HFF-Myc (cell line): ENCODE measurements at places on chromosomes 16 and 17.

- no peak for DNase-seq
Measured at GRCh38 chr16:84614968-84615813, 2.7 kb downstream of the COTL1 start.

GRCh38 chr17:5820721-5821456 lies 236.6 kb upstream of the NLRP1 start:
- no peak for DNase-seq

DNA sequence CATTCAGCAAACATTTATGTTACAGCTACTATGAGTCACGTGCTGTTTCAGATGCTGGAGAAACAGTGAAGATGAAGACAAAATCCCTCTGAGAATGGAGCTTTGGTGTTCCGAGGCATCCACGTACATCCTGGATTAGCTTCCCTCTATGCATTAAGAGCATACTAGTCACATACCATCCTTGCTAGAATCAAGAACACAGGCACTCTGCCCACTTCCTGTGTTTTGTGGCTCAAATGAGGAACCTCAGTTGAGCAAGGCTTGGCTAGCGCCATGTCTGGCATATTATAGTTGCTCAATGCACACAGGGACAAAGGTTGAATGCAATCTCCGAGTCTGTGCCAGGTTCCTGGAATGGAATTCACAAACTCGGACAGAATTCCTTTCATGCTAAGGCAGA lies 297.5 kb downstream of the XYLT1 start:
- DNase-seq: no peak

GRCh38 chr16:78288888-78289287 lies 189.4 kb downstream of the WWOX start:
- no peak for DNase-seq

DNA sequence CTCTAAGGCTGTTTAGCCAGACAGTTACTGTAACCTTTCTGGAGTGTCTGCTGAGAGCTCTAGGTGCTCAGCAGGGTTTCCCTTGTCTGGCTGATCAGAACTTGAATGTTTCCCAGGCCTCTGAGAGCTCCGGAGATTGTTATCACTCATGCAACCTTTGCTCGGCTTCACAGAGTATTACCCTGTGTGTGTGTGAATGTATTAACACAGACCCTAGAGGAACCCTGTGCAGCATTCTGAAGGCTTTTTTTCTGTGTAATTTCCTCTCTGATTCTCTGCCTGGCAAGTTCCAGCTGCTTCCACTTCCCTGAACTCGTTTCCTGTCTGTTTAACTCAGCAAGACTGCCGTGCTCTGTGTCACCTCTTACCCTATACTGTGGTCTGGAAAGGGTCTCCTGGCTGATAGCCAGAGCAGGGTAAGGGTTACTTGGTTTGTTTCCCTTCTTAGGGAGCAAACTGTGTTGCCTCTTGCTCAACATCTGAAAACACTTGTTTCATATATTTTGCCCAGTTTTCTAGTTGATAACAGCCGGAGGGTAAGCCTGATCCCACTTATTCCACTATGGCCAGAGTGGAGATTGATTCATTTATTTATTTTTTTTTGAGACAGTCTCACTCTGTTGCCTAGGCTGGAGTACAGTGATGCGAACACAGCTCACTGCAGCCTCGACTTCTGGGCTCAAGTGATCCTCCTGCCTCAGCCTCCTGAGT lies 21.7 kb downstream of the PRMT7 start:
- DNase-seq: no peak

GRCh38 chr16:20136446-20136968 lies 62.8 kb upstream of the GPR139 start:
- DNase-seq: no peak

DNA sequence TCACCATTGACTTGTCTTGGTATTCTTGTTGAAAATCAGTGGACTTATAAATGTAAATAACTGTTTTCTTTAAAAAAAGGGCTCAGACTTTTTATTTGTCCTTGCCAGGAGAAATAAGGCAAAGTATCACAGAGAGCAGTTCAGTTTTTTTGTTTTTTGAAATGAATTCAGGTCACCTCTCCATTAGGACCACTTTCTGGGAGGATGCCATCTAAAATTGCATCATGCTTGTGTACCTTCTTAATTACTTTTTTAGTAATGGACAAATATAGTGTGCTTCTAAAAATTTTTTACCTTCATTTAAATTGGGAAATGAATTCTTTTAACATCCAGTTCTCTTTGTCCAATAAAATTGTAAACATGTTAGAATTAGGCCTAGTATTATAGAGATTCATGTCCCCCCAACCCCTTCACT lies 210.0 kb downstream of the BCAS3 start:
- no peak for DNase-seq

DNA sequence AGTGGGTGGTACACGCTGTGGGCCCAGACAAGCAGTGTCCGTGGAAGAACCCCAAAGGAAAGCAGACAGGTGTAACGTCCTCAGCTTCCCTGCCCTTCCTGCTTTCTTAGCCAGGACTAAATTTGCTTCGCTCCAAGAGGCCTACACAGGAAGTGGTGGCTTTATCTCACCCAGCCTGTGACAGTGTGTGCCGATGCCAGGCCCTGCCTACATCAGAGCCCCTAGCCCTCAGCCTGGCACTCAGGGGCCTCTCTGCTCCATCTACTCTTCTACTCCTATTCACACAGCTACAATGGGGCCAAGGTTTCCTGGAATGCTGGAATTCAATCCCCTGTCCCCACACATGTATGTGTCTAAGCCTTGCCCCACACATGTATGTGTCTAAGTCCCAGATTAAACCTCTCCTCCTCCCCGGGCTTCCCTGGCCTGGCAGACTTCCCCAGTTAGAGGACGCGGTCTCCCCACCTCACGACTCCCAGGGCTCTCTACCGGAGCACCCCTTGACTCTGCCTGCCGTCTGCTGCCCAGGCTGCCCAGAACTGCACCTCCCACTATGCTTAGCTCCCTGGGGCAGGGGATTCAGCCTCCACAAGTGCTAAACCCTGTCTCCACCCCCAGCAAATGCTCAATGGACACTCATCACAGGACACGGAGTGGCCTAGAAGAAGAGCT lies 8.2 kb downstream of the PGAP3 start:
- DNase-seq: no peak

GRCh38 chr17:61420052-61420451 lies 20.4 kb downstream of the TBX2 start:
- no peak for DNase-seq

DNA sequence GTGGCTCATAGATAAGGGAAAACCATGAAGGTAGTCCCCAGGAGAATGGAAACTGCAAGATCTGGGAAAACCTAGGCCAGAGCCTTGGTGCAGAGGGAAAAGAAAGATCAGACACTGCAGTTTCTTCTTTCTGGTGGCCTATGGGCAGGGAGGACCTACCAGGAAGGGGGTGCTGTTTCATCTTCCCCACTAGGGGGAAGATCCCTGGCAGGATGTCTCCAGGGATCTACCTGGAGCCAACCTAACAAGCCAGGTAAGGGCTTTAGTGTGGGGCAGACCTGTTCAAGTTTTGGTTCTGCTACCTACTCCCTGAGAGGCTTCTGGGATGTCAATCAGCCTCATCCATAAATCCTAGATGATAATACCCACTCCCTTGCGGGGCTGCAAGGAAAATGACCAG lies 21.4 kb downstream of the TOM1L2 start:
- no peak for DNase-seq

GRCh38 chr17:67931227-67931626 lies 65.0 kb downstream of the C17orf58 start:
- no peak for DNase-seq

DNA sequence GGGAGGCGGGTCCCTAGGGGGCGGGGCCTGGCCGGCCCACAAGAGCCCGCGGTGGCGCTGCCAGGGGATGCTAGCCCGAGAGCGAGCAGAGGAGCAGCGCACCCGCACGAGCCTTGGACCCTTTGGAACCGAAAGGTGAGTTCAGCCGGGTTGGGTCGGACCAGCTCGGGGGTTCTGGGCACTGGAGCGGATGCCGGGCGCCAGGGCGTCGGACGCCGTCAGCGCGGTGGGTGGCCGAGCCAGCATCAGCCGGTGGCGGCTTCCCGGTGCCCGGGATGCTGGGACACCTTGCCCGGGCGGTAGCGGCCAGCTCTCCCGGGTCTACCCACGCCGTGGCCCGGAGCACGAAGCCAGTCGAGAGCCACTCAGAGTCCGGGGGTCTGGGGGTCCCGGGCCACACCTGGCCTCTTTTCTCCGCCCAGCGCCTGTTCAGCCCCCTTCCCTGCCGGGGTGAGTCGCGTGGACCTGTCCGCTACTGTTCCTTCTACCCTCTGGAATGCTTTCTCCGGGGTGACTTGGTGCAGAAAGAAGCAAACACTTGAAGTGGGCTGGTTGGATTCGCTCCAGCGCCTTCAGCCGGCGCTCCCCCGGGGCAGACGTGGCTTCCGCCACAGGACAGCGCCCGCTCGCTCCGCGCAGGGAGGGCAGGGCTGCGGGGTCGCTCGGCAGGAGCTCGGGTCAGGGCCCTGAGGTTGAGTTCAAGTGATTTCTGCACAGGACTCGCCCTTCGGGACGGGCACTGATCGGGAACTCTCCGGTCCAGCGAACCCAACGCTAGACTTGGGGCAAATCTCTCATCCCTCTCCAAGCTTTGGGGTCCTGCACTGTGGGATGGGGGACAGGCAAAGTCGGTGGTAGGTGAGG lies at the start of gene SCNN1G:
Gene SCNN1G, plus strand, starts transcription at position 67 of the 864 bp plus-strand sequence. CDS start 3,527 bp downstream, outside the sequence.
- DNase-seq: no peak

DNA sequence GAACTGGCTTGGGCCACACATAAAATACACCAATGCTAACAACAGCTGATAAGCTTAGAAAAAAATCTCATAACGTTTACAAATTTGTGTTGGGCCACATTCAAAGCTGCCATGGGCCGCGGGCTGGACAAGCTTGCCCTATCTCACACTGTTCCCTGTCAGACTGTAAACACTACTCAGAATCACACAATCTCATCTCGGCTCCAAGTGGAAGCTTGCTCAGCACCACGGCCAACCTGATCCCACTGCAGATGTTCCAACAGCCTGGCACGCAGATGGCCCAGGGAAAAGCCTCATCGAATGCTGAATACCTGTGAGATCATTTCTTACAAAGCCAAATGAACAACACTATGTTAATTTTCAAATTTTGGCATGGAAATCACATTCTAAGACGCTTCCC lies 125.8 kb downstream of the ANKRD11 start:
- DNase-seq: no peak

GRCh38 chr17:73625991-73626673 lies 18.1 kb downstream of the SDK2 start:
- DNase-seq: no peak

- DNase-seq: no peak
Measured at GRCh38 chr16:61569028-61569427, 467.2 kb downstream of the CDH8 start.

DNA sequence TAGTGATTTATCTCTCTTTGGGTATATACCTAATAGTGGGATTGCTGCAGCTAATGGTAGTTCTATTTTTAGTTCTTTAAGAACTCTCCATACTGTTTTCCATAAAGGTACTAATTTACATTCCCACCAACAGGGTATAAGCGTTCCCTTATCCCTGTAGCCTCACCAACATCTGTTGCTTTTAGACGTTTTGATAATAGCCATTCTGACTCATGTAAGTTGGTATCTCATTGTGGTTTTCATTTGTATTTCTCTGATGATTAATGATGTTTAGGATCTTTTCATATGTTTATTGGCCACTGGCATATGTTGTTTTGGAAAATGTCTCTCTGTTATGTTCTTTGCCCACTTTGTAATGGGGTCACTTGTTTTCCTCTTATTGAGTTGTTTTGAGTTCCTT lies 88.5 kb upstream of the ZNF267 start:
- no peak for DNase-seq

GRCh38 chr17:43416998-43417890 lies 18.5 kb downstream of the ARL4D start:
- DNase-seq: no peak

DNA sequence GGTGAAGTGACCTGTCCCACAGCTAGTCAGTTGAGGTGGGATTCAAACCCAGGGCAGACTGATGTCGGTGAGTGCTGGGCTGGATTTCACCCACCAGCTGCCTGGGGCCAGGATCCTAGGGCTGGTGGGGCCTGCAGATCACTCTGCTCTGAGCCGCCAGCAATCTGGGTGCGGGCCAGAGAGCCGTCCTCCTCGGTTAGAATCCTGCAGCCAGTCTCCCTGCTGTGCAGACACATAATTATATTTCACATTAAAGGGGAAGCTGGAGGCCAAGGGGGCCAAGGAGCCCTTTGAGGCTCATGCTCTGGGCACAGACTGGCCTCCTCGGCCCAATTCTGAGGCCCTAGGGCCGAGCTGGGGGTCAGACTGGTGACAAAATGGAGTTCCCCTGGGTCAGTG lies 996 bp upstream of the KCNJ12 start:
- no peak for DNase-seq

DNA sequence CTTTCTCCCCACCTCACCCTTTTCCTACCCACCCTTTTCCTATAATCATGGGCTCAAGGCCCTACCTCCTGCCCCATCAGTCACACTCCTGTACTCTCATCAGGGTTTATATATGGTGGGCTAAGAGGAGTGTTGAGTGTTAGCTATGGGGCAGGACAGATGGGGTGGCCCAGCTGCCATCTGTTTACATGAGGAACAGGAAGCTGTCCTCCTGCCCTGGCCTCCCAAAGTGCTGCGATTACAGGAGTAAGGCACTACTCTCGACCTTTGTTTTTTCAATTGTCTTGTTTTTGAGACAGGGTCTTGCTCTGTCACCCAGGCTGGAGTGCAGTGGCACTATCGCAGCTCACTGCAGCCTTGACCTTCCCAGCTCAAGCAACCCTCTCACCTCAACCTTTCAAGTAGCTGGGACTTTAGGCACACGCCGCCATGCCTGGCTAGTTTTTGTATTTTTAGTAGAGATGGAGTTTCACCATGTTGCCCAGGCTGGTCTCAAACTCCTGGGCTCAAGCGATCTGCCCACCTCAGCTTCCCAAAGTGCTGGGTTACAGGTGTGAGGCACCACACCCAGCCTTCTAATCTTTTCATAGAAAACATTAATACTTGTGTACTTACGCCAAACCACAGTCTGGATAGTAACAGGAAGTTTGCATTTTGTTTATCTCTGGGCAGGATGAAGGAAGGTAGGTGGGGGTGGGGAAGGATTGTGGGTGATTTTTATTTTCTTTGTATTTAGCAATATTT lies 1.6 kb downstream of the TRADD start:
- DNase-seq: no peak

GRCh38 chr17:18377437-18378204 lies at the start of gene EVPLL:
EVPLL (plus strand) TSS chr17:18377778; CDS start chr17:18380938, 3,160 bp downstream.
- DNase-seq: no peak

DNA sequence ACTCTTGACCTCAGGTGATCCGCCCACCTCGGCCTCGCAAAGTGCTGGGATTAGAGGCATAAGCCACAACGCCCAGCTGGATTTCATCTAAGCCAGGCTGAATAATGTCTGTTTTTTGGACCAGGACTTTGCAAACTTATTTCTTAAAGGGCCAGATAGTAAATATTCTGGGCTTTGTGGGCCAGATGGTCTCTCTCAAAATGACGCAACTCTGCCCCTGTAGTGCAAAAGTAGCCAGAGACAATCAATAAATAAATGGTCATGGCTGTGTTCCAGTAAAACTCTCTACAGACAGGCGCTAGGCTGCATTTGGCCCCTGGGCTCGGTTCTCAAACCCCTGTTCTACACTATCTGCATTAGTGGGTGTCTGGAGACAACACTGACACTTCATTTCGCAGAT lies 121.9 kb upstream of the CDH13 start:
- no peak for DNase-seq

DNA sequence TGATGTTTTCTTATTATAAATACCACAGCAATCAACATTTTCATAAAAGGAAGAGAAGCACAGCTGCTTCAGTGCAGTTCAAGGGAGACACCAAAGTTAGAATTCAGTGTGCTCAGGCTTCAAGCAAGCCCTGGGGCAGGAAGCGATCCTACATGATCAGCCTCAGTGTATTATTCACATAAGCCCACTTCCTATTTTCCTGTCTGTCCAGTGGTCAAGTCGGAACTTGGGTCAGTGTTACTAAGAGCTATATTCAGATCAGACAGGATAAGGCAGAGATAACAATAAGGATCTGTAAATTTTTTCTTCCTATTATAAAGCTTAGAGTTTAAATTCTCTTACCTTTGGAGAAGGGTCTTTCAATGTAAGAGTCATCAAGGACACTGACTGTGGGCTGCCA lies 12.9 kb downstream of the HEATR6 start:
- DNase-seq: no peak
